ENCODE measurements at places on chromosomes 7 and 10. TPM values are rescaled to one million over a fixed set of nuclear protein-coding genes. Genes with fewer than 3 reads are reported as not detected.

DNA sequence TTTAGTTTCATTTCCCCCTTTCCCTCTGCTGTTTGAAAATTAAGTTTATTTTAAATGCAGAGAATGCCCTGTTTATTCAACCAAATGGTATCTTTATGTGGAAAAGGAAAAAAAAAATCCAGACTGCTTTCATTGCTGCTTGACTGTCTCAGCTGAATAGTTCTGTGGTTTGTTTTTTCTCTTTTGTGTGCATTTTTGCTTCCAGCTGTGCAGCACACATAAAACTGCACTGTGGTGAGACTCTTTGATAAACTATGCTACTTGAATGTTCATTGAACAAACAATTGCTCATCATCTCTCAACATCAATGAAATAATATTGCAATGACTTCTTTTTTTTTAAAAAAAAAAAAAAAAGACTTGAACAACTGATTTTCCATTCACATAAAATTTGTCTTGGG lies 78.6 kb upstream of the GLI3 start:
- no peak overlapping the region for H3K27ac ChIP-seq
- peaks cover 28% of the 10 kb centered on the region for H3K4me1 ChIP-seq
- H3K27me3 ChIP-seq, result no peaks in the 10 kb centered on the region
- peak overlapping the region; percentile 40 for H3K4me3 ChIP-seq
- no peak for DNase-seq

DNA sequence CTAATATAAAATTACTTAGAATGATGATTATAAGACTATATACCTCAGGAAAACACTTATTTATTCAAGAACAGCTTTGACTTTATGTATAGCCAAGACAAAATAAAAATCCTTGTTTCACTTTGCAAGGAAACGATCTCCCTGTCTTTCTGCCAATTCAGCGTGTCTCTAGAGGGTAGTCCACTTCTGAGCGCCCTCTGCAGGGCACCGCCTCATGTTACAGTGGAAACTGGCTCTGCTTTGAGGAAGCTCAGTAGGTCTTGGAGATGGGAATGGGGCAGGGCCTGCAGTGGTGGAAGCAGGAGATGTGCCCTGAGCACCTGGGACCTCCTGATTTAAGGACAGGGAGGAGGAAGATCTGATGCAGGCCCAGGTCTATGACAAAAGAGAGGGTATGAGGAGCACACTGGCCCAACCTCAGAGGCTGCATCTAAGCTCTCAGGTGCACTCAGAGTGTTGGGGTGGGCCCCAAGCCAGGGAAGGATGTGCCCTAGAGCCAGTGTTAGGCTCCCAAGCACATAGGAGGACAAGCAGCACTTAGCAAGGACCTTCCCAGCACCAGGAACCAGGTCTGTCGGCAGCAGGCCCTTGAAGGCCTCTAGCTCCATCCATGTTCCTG lies 481.0 kb downstream of the TNS3 start:
- no peak overlapping the region for H3K27ac ChIP-seq
- no peak overlapping the region for H3K4me3 ChIP-seq
- DNase-seq, result no peak
- H3K4me1 ChIP-seq, result peaks cover 8% of the 10 kb centered on the region
- no peaks in the 10 kb centered on the region for H3K27me3 ChIP-seq

GRCh38 chr10:123068087-123068853 lies 59.5 kb downstream of the ACADSB start:
- no peak overlapping the region for H3K4me3 ChIP-seq
- DNase-seq, result no peak
- H3K36me3 ChIP-seq, result no peaks in the 10 kb centered on the region
- peaks cover 20% of the 10 kb centered on the region for H3K27me3 ChIP-seq
- no peak overlapping the region for H3K27ac ChIP-seq
- H3K4me1 ChIP-seq, result no peaks in the 10 kb centered on the region

DNA sequence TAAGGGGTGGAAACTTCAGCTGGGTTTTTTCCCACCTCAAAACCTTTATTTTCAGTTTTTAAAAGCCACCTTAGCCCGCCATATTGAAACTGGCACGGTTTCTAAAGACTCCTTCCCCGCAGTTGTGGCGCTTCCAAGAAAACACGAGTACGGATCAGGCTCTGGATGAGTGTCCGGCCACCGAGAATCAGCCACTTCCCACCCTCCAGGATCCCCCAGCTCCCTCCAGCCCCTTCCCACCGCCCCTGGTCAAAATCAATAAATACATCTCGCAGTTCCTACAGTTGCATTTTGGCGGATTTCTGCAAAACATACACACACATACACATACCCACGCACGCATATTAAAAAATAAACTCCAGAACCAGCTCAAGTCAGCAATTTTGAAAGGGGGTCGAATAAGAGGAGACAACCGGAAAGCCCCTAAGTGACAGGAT lies 1.1 kb downstream of the SFMBT2 start:
- H3K4me1 ChIP-seq, result peaks cover 28% of the 10 kb centered on the region
- no peaks in the 10 kb centered on the region for H3K36me3 ChIP-seq
- peaks cover 23% of the 10 kb centered on the region for H3K27me3 ChIP-seq

DNA sequence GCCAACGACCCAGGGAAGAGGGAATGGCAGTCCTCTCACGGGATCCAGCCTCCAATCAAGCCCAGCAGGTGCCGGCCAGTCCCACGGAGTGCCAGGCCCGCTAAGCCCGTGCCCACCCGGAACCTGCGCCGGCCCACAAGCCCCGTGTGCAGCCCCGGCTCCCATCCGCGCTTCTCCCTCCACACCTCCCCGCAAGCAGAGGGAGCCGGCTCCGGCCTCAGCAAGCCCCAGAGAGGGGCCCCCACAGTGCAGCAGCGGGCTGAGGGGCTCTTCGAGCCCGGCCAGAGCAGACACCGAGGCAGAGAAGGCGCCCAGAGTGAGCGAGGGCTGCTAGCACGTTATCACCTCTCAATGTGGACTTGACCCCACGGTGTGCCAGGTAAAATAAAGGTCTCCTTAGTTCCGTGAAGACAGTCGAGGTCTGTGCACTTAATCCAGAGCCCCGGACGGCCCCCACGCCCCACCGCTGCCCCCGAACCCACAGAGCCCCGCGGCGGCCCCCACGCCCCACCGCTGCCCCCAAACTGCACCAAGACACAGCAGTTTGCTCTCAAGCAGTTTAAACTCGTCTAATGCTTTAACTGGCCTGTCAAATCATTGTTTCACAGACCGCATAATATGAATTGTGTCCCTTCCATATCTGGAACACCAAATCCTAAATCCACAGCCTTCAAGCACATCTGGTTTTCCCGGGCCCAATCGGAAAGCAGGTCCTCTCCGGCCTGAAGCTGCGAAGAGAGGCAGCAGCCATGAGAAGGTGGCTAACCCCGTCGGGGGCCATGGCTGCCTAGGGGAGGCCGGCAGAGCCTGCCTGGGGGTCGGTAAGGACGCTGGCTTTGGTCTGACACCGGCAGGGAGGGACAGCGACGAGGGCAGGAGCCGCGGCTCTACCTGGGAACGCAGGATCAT lies 307.8 kb downstream of the PTPRN2 start:
- H3K27ac ChIP-seq, result no peak overlapping the region
- H3K4me1 ChIP-seq, result no peaks in the 10 kb centered on the region
- no peak for DNase-seq
- H3K27me3 ChIP-seq, result no peaks in the 10 kb centered on the region
- H3K4me3 ChIP-seq, result no peak overlapping the region

- DNase-seq, result no peak
- no peaks in the 10 kb centered on the region for H3K27me3 ChIP-seq
- H3K4me1 ChIP-seq, result peaks cover 24% of the 10 kb centered on the region
- H3K4me3 ChIP-seq, result no peak overlapping the region
- H3K27ac ChIP-seq, result peak overlapping the region; percentile 37
Measured at GRCh38 chr7:138196971-138197896, 121.0 kb downstream of the AKR1D1 start.

- H3K4me1 ChIP-seq, result no peaks in the 10 kb centered on the region
- peaks cover 3% of the 10 kb centered on the region for H3K27me3 ChIP-seq
- no peak for DNase-seq
- no peak overlapping the region for H3K27ac ChIP-seq
- H3K4me3 ChIP-seq, result no peak overlapping the region
Measured at GRCh38 chr10:30577048-30577447, 52.5 kb downstream of the LYZL2 start.

- peaks cover 2% of the 10 kb centered on the region for H3K36me3 ChIP-seq
- H3K4me1 ChIP-seq, result peaks cover 19% of the 10 kb centered on the region
- peaks cover 80% of the 10 kb centered on the region for H3K27me3 ChIP-seq
- DNase-seq, result no peak
Measured at GRCh38 chr7:27199849-27200760, at the start of gene HOXA13. Gene HOXA13, minus strand, starts transcription at chr7:27200091. Its CDS starts 14 bp downstream, at chr7:27200077.

- H3K27me3 ChIP-seq, result no peaks in the 10 kb centered on the region
- H3K4me1 ChIP-seq, result peaks cover 18% of the 10 kb centered on the region
- no peak overlapping the region for H3K4me3 ChIP-seq
- DNase-seq, result peak; percentile 70
- H3K27ac ChIP-seq, result no peak overlapping the region
Measured at GRCh38 chr7:367351-367901, 77.5 kb downstream of the FOXL3 start.

GRCh38 chr10:8321990-8322389 lies 267.5 kb downstream of the GATA3 start:
- no peak overlapping the region for H3K27ac ChIP-seq
- H3K4me1 ChIP-seq, result no peaks in the 10 kb centered on the region
- no peak overlapping the region for H3K4me3 ChIP-seq
- H3K27me3 ChIP-seq, result peaks cover 2% of the 10 kb centered on the region
- no peak for DNase-seq
- H3K36me3 ChIP-seq, result no peaks in the 10 kb centered on the region

GRCh38 chr10:80771902-80772555 lies 234.3 kb downstream of the SH2D4B start:
- no peaks in the 10 kb centered on the region for H3K4me1 ChIP-seq
- H3K36me3 ChIP-seq, result no peaks in the 10 kb centered on the region
- H3K27me3 ChIP-seq, result peaks cover 30% of the 10 kb centered on the region

- no peak for DNase-seq
- no peaks in the 10 kb centered on the region for H3K36me3 ChIP-seq
- no peak overlapping the region for H3K4me3 ChIP-seq
- H3K27me3 ChIP-seq, result no peaks in the 10 kb centered on the region
Measured at GRCh38 chr10:98318861-98319260, 50.9 kb upstream of the LOXL4 start.

Gene CPVL
- total RNA-seq, result 4.9 TPM

Gene NUTM2D
- 3.2 TPM for total RNA-seq

Gene TMEM213
- total RNA-seq, result not detected

Gene FAM25G
- total RNA-seq, result not detected

Gene SPDYE2
- not detected for total RNA-seq

Data from chondrocyte (in vitro differentiated cells).